ENCODE measurements at places on chromosomes 11 and 22.
A peak's percentile ranks its signal among the peaks of the same experiment; 100 is the strongest.

- DNase-seq = peak; percentile 86
Observed at GRCh38 chr22:23849009-23850006, 8.4 kb upstream of the SLC2A11 start.

- no peak for DNase-seq
Observed at GRCh38 chr11:99370549-99371216, 349.9 kb downstream of the CNTN5 start.

GRCh38 chr11:46461461-46461927, 69.9 kb upstream of the CHRM4 start:
- DNase-seq = no peak

DNA sequence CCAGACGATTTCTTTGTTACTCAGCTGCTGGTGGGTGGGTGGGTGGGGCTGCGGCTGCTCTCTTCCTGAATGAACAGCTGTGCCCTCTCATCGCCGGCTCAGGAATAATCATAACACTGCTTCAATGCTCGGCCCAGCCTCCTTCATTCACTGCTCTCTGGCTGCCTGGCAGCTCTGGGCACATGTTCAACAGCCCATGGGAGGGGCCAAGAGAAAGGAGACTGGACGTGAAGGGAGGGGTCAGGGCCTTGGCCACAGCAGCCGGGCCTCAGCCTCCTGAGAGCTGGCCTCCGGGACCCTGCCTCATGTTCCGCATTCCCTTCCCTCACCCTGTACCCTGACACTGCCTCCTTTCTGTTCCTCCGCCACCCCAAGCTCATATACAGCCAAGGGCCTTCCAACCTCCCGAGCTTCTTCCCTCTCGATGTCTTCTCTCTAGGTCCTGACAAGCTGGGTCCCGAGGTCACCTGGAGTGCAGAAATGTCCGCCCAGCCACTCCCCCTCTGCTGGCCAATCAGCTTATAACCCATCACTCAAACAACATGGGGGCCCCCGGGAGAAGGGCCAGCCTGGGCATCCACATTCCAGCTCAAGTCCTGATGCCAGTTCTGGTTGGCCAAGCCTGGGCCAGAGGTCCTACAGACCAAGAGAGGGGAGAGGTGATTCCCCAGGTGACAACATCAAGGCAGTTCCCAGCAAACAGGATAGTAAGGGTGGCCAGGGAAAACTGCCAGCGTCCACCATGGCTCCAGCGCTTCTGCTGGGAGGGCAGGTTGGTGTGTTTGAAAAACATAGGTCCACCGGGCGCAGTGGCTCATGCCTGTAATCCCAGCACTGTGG, 3.2 kb upstream of the CSDC2 start:
- DNase-seq = no peak

- no peak for DNase-seq
Observed at GRCh38 chr11:126474220-126474619, 118.7 kb downstream of the ST3GAL4 start.

- peak; percentile 77 for DNase-seq
Observed at GRCh38 chr11:10302744-10303557, 1.9 kb upstream of the ADM start.

GRCh38 chr22:35379146-35379993, 1.5 kb upstream of the HMOX1 start:
- no peak for DNase-seq

GRCh38 chr11:6618117-6619003, 862 bp downstream of the TPP1 start:
- peak; percentile 77 for DNase-seq

DNA sequence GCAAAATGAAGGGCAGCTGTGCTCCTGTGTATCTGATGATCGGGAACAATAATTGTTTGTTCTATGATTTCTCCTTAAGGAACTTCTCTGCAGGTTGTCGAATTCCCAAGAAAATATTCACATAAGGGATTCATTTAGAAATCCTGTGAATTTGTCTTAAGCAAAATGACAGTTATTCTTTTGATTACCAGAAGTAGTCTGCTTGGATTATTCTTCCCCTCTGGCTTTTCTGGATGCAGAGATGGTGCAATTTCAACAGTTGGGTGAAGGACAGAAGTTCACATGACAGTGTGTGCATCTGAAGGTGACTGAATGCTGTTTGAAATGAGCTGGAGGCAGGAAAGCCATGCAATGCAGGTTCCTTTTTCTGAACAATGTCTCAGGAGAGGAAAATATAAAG, 137.2 kb upstream of the MTMR2 start:
- no peak for DNase-seq

- DNase-seq = no peak
Observed at GRCh38 chr11:64347193-64347867, 7.3 kb downstream of the CCDC88B start.

- DNase-seq = no peak
Observed at GRCh38 chr11:2306452-2306823, 4.6 kb downstream of the TSPAN32 start.

DNA sequence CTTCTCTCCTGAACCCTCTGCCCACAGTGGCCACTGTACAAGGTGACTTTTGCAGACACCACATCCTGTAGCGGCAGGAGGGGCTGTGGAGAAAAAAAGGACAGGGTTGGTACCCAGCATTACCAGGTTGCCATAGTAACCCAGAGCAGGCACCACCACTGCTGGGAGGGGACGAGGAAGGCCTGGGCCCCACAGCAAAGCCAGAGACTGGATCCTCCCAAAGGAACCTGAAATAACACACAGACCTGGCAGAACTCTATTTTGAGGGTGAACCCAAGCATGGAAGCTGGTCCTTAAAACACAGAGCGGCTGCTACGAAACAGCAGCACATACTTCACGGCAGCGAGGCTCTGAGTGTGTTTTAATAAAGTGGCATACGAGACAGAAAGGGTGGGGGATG, 380.6 kb downstream of the CTTN start:
- no peak for DNase-seq

- no peak for DNase-seq
Observed at GRCh38 chr11:112004389-112004788, 20.8 kb upstream of the DLAT start.

GRCh38 chr22:21690401-21690801, 24.6 kb downstream of the PPIL2 start:
- no peak for DNase-seq

DNA sequence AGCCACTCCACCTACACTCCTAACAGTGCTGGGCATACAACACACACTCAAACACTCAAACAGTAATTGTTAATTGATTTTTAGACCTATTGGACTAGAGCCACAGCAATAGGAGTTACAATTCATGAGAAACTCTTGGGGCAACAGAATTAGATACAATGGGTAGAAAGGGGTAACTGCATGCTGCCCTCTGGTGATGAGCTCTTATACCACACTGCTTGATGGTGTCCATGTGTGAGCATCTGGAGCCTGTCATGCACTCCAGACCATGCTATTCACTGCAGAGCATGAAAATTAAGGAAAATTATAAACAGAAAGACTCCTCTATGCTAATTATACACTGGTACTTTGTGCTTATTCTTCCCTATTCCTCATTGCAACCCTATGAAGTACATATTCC, 975.5 kb upstream of the CCDC90B start:
- no peak for DNase-seq

GRCh38 chr11:105935791-105936190, 86.2 kb downstream of the MSANTD4 start:
- DNase-seq = no peak

GRCh38 chr11:126308271-126308671, 4.4 kb downstream of the DCPS start:
- no peak for DNase-seq

DNA sequence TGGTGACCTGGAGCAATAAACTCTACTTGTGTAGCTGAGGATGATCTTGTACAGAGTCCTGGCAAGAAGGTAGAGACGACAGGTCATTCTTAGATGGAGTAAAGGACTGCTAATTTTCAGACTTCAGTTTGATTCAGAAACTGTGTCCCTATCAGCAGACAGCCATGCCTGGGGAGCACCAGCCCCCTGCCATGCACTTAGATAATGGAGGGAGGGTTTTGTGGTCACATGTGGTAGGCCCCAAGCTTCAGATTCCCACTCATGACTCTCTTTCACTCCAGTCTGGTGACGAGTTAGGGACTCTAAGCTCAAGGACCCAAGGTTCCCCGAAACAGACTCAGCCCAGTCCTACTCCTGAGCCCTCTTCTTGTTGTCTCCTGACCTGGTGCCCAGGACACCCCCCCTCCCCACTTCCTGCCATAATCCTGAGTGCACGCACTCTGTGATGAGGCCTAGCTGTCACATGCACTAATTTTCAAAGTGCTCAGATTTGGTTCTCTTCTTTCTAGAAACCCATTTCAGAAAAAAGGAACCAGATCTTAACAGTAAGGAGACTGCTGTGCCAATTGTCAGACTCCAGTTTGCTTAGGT, 10.2 kb upstream of the AMPD3 start:
- no peak for DNase-seq

DNA sequence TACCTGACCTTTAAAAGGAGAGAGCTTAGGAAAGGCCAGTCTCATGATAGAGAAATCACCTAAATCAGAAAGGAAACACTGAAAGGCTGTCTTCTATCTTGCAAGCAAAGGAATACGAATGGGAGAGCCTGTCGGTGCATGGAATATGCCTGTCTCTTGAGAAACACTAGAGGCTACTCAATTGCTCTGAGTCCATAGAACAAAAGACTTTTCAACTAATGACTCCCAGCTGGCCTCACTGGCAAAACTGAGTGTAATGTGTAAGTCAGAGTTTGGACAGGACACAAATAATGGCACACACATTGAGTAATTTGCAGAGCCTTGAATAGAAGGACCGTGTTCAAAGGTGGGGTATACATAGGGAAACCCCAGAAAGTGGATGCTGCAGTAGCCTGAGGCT, 171.0 kb upstream of the ARHGAP20 start:
- DNase-seq = no peak

GRCh38 chr22:24768537-24769374, 5.8 kb downstream of the PIWIL3 start:
- DNase-seq = peak; percentile 58

DNA sequence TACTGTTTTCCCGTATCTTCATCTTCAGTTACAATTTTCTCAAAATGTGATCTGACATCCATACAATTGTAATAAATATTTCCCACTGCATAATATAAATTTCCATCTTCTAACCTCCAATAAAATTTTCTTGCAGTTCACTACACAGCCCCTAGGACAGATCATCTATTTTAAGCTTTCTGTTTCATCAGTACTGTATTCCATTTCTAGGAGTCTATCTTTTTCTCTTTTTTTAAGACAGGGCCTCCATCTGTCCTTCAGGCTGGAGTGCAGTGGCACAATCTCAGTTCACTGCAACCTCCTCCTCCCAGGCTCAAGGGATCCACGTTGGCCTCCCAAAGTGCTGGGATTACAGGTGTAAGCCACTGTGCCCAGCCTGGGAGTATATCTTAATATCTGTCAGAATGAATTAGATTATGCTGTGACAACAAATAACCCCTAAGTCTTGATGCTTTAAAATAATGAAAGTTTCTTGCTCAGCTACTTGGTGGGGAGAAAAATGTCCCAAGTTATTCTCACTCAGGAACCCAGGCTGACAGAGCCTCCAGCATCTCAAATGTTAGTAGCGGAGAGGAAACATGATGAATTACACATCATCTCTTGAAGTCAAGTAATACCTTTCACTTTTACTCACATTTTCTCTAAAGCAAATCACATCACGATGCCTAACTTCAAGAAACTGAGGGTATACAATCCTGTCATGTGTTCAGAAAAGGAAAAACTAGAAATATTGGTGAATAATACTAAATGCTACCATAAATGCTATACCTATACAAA, 92.2 kb downstream of the BUD13 start:
- no peak for DNase-seq

GRCh38 chr11:111672949-111673348, 70.7 kb downstream of the SIK2 start:
- DNase-seq = no peak

GRCh38 chr11:67776852-67777520, 102.6 kb upstream of the ALDH3B2 start:
- DNase-seq = no peak

DNA sequence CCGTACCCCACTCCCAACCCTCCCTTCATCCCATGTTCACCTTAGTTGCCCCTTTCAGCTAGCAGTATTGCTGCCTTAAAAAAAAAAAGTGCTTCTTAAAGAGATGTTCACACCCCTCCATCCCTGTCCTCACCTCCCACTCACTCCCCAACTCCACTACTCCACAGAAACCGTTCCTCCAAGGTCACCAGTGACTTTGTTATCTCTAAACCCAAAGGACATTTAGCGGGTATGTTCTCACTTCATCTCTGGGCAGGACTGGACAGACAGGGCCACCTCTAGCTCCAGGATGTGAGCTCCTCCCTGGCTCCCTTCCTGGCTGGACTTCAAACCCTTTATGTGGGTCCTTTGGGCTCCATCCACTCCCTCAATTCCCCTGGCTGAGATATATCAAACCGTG, 6.4 kb upstream of the RCOR2 start:
- no peak for DNase-seq

DNA sequence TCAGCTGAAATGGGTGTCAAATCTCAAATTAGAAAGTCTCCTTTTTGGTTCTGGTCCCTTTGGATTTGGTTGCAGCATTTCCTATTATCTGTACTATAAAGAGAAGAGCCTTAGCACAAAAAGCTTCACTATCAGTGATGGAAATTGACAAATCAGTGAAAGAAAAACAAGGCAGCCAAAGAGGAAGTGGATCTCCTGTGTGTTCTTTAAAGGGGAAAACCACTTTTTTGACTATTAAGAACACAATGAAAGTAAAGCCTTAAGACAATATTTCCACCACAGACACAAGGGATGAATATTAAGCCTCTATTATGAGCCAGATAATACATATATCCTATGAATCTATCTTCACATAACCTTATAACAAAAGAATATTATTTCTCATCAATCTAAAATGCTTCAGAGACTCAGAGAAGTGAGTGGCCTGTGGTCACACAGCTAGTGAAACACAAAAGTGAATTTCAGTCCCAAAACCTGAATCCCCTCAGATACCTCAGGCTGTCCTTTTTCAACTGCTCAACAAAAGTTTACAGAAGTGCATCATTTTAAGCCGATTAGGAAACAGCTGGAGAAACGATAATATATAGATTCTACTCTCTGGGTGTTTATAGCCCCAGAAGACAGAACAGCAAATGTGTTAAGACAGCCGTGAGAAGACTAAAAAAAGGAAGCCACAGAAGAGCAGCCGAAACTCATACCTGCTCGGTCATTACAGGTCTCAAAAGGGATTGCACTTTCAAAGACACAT, 24.4 kb upstream of the FSHB start:
- no peak for DNase-seq

DNA sequence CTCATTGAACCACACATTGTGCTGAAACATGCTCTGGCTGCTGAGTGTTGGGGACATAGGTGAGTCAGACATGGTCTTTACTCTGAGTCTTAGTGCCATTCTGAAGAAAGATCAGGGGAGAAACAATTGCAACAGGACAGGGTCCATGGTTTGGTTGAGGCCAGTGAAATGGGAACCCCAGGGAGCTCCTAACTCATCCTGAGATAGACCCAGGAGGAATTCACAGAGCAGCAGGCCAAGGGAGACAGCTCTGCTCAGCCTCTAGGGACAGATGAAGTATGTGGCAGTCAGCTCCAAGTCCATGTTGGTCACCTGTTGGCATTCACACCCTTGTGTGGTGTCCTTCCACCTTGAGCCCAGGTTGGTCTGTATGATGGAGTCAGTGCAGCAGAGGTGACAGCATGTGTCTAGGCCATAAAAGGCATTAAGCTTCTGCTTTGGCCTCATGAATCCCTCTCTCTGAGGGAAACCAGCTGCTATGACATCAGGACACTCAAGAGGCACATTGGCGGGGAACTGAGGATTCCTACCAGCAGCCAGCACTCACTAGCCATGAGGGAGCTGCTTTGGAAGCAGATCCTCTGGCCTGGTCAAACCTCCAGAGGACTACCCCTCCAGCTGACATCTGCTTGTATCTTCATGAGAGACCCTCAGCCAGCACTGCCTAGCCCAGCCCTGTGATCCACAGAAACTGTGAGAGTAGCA, 50.3 kb upstream of the MYEOV start:
- peak; percentile 14 for DNase-seq

Measured in activated CD4-positive, alpha-beta memory T cell treated with anti-CD3 and anti-CD28 coated beads, Interleukin-2, amount 10 ng/mL, durations not matched to agents 7 days and 5 days (primary cell).